ENCODE measurements at places on chromosomes 5 and 9.

GRCh38 chr9:101094686-101095085 lies 66.2 kb downstream of the PLPPR1 start:
- DNase-seq: no peak

DNA sequence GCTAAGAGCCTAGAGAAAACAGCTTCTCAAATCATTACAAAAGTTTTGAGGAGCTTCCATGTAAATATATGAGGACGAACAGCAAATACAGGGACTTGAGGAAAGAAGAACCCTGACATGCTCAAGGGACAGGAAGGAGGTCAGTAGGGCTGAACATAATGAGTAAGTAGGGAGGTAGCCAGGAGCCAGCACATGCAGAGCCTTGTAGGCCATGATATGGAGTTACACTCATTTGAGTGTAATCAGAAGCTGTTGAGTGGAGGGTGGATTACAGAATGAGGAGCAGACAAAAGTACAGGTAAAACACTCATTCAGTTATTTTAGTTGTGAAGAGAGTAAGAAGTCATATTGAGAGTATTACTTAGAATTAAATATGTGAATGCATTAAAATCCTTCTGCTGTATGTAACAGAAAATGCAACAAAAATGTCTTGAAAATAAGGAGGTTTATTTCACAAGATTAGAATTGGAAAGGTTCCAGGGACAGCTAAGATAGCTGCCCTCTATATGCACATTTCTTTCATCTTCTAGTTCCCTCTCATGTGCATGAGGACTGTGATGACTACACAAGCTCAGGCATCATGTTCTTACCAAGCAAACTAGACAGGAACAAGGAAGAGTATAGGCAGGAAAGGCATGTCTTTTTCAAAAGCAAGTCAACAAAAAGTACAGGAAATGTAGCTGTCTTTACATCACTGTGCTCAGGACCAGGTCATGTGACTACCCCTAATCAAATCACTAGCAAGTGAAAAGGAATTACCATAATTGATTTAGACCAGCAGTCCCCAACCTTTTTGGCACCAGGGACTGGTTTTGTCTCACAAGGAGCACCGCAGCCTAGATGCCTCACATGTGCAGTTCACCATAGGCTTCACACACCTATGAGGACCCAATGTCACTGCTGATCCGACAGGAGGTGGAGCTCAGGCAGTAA lies 87.2 kb downstream of the TMEM232 start:
- DNase-seq: no peak

DNA sequence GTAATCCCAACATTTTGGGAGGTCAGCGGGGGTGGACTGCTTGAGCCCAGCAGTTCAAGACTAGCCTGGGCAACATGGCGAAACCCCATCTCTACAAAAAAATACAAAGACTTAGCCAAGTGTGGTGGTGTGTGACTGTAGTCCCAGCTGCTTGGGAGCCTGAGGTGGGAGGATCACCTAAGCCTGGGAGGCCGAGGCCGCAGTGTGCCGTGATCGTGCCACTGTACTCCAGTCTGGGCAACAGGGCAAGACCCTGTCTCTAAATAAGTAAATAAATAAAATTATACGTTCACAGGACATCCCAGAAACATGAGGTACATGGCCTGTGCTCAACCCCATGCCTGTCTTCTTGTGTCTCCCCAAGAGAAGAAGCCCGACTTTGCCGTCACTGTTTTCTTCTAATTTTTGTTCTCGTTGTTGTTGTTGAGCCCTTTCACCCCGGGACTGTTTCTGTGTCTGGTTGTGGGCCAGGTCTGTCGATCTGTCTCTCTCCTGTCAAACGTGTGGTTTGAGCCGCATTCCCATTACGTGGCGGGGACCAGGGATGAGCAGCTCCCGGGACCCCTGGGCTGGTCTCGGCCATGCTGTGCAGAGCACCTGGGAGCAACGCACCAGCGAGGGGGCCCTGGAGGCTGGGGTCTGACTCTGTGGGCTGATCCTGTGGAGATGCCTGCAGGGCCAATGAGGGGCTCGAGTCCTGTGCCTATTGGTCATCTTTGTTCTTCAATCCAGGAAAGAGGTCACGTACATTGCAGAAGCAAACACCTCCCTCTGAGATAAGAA lies 32.2 kb downstream of the NACC2 start:
- DNase-seq: no peak

DNA sequence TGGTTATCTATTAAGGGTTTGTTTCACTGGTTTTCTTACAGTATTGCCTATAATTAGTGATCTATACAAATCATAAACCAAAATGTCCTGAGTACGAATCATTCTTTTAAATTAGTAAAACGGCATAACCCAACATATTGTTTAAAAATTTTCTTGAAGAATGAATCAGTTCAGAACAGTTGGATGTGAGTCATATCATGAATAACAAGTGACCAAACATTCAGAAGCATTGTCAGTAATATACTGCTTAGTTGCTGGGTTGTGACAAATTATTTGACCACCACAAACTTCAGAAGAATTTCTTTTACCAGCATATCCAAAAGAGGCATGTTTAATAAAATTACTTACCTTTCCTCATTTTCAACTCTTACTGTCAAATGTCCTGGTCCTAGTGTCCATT lies 111.2 kb downstream of the UNC13B start:
- DNase-seq: no peak

- DNase-seq: no peak
Measured at GRCh38 chr9:17330097-17330496, 195.3 kb downstream of the CNTLN start.

DNA sequence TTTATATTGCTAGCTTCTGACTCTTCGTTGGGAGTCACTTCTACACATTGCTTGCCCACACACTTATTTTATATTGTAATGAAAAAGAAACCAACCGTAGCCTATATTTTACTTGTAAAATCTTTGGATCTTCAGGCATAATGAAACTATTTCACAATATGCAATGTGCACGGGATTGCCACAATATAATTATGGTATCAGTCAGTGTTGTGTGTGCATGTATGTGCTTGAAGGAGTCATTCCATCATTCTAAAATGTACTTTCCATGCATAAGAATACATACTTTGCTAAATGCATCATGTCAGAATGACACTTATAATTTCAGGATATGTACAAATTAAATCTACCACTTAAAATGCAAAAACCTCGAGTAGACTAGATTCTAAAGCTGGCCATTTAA lies 64.0 kb upstream of the TLE4 start:
- no peak for DNase-seq

DNA sequence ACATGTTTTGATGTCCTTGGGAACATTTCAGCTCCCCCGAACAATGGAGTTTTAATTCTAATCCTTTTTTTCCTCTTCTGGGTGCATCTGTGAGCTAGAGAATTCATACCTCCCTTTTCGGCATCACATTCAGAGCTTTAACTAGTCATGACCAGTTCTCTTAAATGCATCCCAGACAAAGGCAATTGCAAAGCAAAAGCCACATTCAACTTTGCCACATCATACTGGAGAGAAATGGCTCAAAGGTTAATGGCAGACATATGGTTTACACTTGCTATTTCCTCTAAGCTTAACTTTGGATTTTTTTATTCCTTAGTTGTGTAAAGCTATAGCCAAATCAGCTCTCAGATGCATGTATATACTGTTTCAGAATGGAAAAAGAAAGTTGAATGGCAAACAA lies 153.3 kb downstream of the ESM1 start:
- DNase-seq: no peak

DNA sequence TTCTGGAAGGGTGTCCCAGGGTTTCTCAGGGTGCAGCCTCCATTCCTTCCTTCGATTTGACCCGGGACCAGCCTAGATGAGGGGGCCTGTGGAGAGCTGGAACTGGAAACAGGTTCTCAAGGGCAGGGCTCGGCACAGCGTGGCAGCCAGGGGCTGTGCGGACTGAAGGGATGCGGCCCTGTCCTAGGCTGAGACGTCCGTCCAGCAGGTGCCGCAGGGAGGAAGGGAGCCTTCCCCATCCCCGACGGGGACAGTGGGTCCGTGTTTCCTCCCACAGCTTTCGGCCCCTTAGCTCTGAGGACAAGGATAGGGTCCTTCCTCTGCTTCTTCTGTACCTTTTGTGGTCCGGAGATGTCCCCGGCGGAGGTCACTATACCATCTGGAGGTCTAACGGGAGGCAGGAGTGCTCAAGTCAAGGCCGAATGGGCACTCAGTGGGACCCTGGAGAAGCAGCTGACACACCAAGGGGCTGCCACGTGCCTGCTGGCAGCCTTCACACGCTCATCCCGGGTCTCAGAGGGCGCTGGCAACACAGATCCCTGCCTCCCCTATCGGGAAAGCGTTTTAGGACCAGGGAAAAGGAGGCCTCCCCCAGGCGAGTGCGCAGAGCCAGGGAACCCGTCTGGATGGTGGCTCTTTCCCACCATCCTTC lies 49.9 kb downstream of the USP20 start:
- no peak for DNase-seq

DNA sequence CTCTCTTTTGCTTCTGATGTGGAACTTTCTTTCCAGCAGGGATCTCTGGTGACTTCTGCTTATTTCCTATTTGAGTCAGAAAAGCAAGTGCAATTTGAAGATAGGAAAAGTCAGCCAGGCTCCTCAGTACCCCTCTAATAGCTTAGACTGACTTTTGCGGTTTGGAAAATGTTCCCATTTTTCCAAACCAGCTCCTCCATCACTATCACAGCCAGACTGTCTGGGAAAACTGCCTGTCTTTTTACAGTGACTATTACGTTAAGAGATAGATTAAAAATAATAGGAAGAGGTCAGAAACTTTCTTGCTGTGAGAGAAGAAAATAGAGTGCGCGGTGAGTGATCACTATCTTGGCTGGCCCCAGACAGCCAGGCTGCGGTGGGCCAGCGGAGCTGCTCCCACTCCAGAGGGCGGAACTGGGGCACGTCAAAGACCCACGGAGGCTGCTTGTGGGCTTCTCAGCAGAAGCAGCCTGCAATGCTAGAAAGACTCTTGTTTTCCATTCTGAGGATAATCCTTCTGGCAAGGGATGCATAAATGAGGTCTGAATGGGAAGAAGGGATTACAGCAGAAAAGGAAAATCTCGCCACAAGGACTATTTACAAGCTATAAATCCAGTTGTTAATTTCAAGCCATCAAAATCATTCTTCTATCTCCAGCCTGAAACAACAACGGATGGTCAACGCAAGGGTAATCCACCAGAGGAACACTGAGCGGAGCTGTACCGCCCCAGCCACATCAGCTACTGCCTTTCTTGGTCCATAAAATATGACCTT lies 151.0 kb upstream of the MSX2 start:
- DNase-seq: peak; percentile 66

- DNase-seq: no peak
Measured at GRCh38 chr9:29691758-29692407, 2118.6 kb upstream of the C9orf72 start.

GRCh38 chr5:160341309-160341870 lies 29.0 kb upstream of the CCNJL start:
- no peak for DNase-seq

DNA sequence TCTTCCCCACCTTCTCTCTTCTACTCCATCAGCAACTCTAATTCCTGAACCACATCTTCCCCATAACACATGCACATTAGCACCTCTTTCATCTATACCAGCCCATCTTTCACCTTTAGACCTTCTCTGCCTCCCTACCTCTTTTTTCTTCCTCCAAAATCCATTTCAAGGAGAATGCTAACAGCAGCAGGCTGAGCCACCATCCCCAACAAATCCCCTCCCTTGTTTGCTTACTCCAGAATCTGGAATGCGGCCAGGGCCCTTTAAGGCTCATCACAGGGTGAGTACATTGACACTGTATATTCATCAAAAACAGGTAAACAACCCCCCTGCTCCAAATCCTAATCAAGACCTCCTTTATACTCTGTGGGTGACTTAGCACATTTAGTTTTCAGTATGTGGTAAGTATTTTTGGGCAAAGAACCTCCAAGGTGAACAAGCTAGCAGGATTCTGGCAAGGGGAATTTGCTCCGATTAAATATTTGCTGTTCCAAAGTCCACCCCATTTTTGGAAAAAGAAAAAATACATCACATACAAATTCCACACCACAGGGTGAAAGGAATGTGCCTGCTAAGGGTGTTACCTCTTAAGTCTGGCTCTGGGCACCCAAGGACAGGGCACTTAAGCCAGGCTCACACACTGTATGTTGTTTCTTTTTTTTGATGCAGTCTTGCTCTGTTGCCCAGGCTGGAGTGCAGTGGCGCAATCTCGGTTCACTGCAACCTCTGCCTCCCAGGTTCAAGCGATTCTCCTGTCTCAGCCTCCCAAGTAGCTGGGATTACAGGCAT lies 71.4 kb downstream of the SERINC5 start:
- DNase-seq: no peak

DNA sequence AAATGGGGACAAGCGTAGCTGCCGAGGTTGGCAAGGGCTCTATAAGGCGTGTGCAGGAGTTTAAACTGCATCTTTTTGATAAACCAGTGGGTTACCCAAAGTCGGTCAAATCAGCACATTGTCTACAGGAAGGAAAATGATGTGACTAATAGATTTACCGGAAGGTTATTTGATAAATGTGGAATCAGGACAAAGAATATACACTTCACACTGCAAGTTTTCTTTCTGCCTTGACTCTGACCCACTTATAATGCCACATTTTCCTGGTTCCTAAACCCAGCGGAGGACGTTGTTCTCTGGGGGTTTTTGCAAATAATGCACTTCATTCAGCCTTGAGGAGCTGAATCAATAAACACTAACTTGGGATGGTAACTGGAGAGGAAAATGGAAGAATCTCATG lies 76.8 kb downstream of the TTLL11 start:
- no peak for DNase-seq

- no peak for DNase-seq
Measured at GRCh38 chr5:50853151-50853550, 186.7 kb downstream of the PARP8 start.

GRCh38 chr5:57313716-57314115 lies 139.9 kb downstream of the GPBP1 start:
- DNase-seq: no peak

GRCh38 chr9:131636593-131636992 lies 91.3 kb downstream of the PRRT1B start:
- no peak for DNase-seq
